Small intestine (tissue), 16 donors: ENCODE measurements at places on chromosomes 6 and 20.

DNA sequence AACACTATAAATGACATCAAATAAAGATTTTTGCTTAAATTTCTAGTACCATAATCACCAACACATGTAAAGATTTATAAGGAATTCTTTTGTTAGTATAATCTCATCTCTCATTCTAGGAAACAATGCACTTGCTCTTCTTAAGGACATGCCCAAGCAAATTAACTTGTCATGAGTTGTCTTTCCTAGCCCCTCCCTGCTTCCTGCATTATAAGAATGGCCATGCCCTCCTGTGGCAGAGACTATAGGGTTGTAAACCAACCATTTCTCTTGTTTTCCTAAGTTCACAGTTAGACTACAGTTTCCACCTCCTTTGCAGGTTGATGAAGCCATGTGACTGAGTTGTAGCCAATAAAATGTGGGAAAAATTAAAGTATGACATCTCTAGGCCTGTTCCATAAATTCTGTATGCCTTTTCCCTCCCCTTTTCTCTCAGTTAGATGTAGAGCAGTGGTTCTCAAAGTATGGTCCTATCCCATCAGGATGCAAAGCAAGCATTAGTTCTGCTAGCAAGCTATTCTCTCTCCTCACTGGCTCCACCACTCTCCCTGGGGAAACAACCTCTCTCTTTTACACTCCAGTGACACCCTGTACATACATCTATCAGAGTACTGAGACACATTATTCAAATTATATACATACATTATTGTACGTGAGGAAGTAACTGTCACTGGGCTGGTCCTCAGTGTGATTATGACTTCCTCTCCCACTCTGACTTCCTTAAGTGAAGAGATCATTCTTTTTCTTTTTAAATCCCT, 295.0 kb downstream of the PKHD1 start:
- DNase-seq = no peak

GRCh38 chr20:6680854-6681253, 86.6 kb upstream of the BMP2 start:
- no peak for DNase-seq

DNA sequence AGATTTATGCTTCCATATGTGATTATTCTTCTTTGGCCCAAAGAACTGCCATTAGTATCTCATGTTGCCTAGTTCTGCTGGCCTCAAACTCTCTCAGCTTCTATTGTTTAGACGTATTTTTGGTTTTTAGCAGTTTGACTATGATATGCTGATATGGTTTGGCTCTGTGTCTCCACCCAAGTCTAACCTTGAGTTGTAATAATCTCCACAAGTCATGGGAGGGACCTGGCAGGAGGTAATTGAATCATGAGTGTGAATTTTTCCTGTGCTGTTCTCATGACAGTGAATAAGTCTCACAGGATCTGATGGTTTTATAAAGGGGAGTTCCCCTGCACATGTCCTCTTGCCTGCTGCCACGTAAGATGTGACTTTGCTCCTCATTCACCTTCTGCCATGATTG, 96.7 kb upstream of the ARG1 start:
- DNase-seq = no peak

DNA sequence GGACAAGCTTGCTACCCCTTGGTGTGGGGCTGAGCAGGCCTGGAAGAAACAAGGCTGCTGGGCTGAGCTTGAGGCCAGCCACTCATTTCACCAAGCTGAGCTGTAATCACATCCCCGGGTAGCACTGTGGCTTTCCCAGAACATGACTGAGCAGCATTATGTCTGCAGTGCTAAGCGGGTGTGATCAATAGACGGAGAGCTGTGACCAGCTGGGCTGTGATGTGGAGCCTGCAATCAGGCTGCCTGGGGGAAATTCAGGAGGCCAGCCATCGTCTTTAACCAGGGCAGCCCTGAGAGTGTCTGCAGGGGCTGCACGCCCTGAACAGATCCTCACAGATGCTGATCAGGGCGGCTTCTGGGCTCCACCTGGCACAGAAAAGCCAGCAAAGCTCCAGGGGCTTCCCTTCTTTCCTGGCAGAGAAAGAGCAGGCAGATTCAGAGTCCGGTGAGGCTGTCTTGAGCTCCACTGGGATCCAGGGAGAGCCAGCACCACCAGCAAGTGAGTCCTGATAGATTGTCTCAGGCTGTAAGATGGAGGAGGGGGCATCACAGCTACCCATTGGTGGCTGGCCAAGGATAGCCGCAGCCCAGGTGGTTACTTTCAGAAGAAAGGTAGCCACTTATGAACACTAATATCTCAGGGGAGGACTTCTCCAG, 165.9 kb downstream of the NRN1 start:
- DNase-seq = no peak

DNA sequence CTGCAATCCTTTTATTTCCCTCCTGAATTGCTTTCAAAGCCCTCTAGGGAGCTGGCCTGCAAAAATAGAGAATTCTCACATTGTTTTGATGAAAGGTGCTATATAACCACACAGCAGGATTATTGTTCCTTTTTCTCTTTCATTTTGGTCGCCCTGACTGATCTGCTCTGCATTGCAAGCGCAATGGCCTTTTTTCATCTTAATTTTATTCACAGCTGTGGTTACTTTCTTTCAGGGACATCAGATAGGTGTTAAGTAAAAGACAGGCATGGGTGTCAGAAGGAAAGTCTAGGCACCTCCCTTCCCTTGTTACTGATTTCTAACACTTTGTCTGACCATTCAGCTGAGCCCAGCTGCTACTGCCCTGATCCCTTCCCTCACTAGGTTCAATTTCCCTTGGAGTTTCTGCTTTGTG, 850.5 kb upstream of the MAP3K7 start:
- DNase-seq = no peak

GRCh38 chr6:101454106-101454676, 60.7 kb downstream of the GRIK2 start:
- no peak for DNase-seq

DNA sequence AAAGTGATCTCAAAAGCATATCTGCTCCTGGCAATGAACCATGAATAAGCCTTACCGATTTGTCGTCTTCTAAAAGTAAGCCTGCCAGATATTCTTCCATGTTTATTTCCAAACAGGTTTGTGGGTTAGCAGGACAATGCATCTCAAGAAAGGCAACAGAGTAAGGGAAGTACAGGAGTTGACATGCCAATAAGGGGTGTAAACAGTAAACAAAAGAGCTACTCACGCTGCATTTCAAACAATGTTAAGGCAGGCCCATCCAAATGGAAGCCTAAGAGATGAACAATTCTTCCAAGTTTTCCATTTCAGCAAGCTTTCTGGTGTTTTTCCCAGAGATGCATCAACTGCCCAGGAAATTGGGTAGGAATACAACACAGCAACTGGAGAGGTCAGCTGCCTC, 27.8 kb upstream of the CRIP3 start:
- DNase-seq = no peak

DNA sequence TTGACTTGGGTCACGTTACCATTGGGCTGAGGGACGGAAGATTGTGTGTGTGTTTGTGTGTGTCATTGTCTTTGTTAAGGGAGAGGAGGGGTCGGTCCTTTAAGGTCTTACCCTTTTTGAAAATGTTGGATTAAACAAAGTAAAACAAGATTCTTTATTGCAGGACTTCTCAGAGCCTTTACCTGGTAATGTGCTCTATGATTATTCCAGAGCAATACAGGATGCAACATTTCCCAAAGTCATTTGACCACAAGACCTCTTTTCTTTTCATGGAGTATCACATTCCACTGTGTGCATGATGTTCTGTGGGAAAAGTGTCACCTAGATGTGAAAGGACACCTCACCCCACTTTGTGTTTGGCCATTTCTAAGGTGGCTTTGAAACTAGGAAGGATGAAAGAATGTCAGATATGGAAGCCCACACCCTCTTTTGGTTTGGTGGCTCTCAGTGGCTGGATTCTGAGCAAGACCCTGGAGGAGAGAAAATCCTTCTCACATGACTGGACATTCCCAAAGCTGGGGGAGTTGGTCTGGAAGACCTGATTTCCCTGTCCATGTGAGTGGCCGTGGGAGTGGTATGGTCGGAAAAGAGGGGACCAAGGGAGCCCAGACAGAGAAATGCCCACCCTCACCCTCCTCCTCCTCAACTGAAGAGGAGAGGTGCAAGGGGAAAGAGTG, 18.2 kb upstream of the ZNF831 start:
- DNase-seq = no peak

- no peak for DNase-seq
Observed at GRCh38 chr20:53714524-53714923, 120.9 kb upstream of the ZNF217 start.

DNA sequence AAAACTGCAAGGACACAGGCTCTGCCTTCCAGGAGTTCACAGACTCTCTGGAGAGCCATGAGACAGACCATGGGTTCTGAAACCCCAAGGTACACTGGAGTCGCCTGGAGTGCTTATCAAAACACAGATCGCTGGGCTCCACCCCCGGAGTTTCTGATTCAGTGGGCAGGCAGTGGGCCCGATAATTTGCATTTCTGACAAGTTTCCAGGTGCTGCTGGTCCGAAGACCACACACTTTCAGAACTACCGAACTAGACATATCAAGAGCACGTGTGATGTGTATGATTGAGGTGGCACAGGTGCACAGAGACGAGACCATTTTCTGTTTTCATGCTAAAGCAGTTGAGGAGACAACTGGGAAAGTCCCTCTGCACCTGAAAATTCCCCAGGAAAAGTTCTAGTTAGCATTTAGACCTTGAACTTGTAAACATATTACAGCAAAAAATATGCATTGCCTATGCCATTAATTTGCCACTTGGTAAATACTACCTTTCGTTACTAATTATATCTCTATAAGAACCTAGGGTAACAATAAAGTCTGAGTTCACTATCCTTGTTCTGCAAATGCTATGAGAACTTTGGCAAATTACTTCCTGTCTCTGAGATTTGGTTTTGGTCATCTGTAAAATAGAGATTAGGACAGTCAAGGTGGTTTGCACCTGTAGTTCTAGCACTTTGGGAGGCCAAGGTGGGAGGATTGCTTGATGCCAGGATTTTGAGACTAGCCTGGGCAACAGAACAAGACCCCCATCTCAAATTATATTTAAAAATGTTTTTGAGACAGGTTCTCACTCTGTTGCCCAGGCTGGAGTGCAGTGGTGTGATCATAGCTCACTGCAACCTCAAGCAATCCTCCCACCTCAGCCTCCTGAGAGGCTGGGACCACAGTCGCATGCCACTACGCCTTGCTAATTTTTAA, 14.3 kb upstream of the PIM1 start:
- no peak for DNase-seq

- DNase-seq = no peak
Observed at GRCh38 chr20:46303176-46303956, 4.9 kb downstream of the CDH22 start.

GRCh38 chr20:37934634-37935375, 31.9 kb downstream of the VSTM2L start:
- DNase-seq = no peak

GRCh38 chr20:31937820-31938219, 14.0 kb downstream of the PDRG1 start:
- no peak for DNase-seq

GRCh38 chr6:167956983-167957492, 40.4 kb upstream of the KIF25 start:
- DNase-seq = peak; percentile 55

DNA sequence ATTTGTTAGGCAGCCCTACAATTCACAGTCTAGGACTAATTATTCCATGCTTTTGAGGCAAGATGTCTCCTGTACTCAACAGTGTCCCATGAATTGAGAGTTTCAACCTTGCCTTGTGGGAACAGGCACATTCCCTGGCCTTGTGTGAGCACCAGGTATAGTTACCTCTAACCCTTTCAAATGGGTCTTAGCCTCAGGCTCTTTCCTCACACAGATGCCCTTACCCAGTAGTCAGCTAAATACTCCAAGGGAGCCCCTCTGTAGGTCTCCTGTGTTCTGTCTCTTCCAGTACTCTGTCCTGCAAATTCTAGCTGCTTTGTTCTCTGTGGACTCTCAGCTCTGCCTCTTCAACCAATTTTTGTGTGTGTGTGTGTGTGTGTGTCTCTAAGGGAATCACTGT, 135.3 kb downstream of the ZFAND3 start:
- DNase-seq = no peak

DNA sequence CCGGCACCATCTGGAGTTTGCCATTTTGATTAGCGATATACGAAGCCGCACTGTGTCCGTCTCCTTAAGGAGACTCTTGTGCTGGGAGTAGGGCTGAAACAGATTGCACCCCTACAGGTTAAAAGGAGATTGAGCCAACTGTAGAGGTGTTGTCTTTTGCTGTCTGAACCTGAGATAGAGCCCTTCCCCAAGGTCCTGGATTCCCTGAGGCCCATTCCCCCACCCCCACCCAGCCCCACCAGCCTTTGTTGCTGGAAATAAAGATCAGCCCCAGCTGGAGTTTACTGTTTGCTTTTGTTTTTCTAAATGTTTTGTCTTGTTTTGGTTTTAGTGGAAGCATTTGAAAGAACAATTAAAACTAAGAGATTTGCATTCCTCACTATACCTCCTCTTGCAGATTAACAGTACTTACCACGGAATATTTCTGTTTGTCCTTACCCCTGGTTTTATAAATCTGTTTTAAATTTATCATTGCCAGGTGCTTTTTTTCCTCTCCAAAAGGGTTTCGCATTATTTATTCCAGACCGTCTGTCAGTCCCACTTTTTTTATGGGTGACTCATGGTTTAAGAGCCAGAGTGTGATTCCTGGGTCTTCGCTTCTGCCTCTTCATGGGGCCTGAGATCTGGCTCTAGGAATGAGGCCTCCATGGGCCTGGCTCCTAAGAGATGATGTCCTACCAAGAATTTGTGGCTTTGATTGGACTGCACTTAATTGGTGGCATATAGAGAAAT, 169.2 kb downstream of the DTNBP1 start:
- DNase-seq = no peak

GRCh38 chr6:659716-660581, 3.0 kb upstream of the HUS1B start:
- no peak for DNase-seq

DNA sequence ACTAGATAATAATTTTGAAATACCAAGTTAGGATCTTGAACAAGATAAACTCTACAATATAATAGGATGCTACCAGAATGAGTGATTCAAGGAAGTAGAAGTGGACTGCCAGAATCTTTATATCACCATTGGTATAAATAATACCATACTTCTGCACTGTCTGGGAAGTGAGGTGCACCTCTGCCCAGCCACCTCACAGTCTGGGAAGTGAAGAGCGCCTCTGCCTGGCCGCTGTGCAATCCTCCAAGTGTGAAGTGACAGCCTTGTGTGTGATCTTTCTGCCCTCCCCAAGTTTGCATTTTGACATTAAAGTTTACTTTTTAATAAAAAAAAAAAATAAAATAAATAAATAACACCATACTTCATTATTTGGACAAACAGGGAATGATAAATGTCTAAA, 18.8 kb downstream of the LATS1 start:
- DNase-seq = no peak

DNA sequence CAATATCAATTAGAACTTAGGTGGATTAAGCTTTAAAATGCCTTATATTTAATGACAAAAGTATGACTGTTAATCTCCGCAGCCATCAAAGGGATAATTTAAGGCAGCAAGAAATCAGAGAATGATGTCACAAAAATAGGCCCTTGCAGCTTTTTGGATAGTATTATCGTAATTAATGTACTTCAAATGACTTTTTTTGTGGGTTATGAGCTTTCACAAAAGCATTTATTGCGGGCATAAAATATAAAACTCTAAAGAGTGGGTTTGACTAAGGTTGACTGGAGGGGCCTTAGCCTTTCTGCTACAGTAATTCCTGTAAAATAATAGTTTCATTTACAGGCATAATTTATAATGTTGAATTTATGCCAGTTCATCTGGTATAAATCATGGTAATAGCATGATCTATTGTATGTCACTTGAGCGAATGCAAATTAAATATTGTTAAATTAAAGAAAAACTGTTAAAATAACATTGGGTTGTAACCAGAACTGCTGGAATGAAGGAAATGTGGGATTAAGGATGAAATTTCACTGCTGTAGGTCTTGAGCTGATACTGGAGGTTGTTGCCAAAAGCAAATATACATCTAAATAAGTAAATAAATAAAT, 78.5 kb upstream of the ZFP64 start:
- no peak for DNase-seq
